Panc1 (cell line): ENCODE measurements at places on chromosomes 16 and 17.

- DNase-seq = no peak
Observed at GRCh38 chr17:65025297-65025696, 31.2 kb downstream of the GNA13 start.

- DNase-seq = no peak
Observed at GRCh38 chr17:9259419-9259818, 238.1 kb downstream of the NTN1 start.

GRCh38 chr17:60139438-60140285 lies 10.1 kb upstream of the CA4 start:
- DNase-seq = no peak

DNA sequence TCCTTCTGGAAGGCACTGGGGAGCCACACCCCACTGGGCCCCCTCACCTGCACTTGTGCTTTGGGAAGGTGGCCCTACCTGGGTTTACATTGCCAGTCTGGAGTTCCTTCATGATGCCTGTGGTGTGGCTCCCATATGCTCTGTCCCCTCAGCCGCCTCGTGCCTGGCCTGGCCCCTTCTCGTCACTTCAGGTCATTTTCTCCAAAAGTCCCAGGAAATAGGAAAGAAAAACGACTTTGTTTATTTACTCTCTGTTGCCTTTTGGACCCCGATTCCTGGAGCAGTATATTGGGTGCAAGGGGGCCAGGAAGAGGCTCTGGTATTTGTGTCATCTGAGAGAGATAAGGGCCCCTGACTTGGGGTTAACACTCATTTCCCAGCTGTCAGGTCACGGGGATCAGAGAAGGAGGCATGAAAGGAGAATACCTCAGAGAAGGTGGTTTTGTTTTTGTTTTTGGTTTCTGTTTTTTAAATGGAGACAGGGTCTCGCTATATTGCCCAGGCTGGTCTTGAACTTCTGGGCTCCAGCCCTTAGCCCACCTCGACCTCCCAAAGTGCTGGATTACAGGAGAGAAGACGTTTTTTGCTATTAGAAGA lies 4.7 kb downstream of the SOCS3 start:
- DNase-seq = no peak

DNA sequence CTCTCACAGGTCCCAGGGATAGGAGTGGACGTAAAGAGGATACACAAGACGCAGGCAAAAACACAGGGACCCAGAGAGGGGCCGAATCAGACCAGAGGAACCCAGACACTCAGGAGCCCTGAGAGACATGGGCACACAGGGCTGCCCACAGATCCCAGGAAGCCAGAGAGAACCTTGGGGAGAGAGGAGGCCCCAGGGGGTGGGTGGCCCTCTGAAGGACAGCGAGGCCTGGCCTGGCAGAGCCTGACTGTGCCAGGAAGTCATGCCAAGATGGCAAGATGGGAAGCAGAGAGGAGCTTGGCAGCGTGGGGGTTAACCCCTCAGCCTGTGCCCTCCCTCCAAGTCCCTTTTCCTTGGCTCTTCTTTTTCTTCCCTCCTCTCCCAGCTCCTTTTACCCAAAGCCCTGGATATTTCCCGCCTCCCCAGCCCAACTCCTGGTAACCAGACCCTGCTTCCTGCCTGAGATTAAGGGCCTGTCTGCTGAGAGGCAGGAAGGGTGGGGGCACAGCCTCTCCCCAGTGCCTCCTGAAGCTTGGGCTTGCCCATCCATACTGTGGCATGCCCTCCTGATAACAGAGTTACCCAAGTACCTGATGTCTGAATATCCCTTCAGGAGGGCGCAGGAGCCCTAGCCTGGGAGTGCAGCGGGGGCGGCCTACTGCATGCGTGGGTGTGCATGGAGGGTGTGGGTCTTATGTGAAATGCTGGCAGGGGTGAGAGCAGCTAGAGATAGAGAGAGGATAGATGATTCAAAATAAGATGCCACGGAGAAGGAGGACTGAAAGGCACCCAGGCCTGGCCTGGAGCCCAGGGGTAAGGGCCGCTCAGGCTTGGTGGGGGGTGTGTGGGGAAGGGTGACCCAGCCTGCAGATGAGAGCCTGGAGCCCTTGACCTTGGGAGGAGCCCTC lies 6.0 kb upstream of the TBX21 start:
- no peak for DNase-seq

GRCh38 chr16:8714174-8714573 lies 39.8 kb downstream of the ABAT start:
- no peak for DNase-seq

DNA sequence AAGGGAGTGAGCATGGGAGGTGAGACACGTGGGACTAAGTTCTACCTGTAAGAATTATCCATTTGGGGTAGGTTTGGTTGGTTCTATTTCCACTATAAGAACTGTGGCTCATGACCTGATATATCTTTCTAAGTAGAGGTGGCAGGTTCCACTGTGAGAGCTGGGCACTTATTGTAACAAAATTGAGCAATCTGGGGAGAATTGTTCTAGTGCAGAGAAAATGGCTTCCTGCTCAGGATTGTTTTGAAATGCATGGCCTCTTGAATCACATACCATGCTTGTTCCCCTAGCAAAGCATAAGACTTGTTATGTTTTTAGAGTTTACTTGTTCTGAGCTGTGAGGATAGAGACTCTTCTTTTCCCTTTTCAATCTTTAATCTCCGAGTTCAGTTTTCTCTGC lies 125.9 kb downstream of the MAP2K6 start:
- DNase-seq = no peak

GRCh38 chr17:50684612-50685333 lies 22.9 kb downstream of the ANKRD40 start:
- no peak for DNase-seq

DNA sequence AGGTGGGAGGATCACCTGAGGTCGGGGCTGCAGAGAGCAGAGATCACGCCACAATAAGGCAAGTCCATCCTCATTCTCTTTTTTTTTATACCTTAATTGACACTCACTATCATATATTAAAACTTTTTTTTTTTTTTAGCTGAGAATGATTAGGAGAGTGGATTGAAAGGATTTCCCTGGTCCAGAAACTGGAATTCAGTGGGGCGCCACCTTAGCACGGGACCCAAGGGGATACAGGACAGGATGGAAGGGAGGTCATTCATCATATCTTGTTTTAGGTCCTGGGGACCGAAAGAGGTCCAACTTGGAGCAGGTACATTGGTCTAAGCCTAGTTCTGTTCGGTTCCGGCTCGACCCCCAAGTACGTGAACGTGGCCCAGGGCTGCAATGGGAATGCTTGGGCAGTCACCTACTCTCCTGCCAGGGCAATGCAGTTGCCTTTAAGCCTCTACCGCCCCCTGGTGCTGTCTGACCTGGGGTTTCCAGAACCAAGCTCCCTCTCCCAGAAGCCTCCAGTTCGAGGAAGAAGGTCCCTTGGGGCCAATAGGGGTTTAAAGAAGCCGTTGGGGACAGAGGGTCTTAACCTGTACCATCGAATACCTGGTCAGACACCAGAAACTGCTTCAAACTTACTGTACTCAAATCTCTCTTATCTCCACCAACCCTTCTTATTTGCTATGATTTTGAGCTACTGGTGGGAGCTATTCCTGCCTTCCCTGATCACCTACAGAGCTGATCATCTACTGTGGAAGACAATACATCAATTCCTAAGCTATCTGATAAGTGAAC lies 19.9 kb upstream of the GPATCH8 start:
- DNase-seq = no peak

DNA sequence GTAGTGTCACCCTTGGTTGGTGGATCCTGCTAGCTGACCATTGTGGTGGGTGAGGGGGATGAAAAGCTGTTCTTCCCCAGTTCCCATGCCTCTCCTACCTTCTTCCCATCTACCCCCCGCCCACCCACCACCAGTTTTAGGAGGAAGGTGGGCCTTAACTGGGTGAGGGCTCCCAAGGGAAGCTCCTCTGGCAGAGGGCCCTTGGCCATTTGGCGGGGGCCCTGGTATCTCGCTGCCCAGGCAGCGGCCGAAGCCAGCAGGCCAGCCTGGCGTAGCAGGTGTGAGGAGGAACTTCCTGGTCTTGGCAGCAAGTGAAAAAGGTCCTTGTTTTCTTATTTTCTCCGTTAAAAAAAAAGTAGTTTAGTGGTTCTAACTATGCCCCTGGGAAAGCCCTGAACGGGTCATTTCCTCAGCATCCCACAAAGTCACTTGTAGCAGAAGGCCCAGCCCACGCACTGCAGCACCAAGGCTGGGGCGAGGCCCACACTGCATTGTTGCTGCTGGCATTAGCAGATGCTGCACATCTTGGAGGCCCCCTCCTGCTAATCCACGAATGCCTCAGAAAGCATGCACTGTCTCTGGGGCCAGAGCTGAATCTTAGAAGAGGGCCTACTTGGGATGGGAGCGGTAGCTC lies 72.5 kb downstream of the MPRIP start:
- DNase-seq = no peak

DNA sequence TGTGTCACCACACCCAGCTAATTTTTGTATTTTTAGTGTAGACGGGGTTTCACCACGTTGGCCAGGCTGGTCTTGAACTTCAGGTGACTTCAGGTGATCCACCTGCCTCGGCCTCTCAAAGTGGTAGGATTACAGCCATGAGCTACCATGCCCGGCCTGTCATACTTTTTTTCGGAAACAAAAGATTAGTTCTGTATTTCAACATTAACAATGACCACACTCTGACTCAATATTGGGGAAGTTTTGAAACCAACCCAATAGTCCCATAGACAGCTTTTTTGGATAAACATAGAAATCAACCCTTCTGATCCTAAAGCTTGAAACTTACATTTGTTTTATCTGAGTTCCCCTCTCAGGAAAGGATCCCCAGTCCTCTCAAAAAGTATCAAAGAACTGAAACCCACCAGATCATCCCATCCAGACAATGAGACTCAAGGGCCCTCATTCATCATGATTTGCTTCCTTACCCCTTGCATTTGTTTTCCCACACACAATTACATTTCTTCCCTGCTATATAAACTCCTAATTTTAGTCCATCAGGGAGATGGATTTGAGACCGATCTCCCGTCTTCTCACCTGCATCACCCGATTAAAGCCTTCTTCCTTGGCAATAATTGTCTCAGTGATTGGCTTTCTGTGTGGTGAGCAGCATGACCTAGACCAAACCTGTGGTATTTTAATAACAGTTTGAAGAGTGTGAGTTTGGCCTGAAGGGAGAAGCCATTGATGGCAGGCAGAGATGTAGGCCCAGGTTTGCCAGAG lies 7.2 kb upstream of the AGRP start:
- DNase-seq = no peak

DNA sequence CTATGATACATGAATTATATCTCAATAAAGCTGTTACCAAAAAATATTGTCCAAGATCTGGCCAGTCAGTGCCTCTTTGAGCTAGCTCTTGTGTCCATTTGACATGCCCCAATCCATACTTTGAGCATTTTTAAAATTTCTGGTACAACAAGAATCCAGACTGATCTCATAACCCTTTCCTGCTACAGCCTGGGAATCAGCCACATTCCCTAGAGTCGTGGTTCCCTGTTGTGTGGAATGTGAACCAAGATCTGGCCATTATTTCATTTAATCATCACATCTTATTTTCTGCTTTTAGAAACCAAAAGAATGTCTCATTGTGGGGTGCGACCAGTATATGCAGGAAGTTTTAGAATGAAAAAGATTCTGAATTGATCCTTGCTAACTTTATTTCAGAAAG lies 34.3 kb upstream of the RPRML start:
- no peak for DNase-seq

DNA sequence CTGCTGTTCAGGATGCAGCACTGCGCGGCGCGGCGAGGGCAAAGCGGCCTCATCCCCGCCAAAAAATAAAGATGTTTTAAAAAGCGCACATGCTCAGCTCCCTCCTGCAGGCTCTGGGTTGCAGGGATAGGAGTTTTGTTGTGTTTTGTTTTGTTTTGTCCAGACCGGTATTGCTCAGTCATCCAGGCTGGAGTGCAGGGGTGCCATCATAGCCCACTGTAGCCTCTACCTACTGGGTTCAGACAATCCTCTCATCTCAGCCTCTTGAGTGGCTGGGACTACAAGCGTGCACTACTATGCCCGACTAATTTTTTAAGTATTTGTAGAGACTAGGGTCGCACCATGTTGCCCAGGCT lies 636 bp downstream of the WWOX start:
- DNase-seq = no peak

GRCh38 chr17:48081858-48082257 lies 19.4 kb downstream of the CBX1 start:
- no peak for DNase-seq

- DNase-seq = no peak
Observed at GRCh38 chr17:22138861-22139469, 446.6 kb downstream of the KCNJ18 start.

- DNase-seq = no peak
Observed at GRCh38 chr17:16259926-16260325, 42.9 kb downstream of the PIGL start.
